ENCODE measurements at places on chromosomes 13 and 19.

DNA sequence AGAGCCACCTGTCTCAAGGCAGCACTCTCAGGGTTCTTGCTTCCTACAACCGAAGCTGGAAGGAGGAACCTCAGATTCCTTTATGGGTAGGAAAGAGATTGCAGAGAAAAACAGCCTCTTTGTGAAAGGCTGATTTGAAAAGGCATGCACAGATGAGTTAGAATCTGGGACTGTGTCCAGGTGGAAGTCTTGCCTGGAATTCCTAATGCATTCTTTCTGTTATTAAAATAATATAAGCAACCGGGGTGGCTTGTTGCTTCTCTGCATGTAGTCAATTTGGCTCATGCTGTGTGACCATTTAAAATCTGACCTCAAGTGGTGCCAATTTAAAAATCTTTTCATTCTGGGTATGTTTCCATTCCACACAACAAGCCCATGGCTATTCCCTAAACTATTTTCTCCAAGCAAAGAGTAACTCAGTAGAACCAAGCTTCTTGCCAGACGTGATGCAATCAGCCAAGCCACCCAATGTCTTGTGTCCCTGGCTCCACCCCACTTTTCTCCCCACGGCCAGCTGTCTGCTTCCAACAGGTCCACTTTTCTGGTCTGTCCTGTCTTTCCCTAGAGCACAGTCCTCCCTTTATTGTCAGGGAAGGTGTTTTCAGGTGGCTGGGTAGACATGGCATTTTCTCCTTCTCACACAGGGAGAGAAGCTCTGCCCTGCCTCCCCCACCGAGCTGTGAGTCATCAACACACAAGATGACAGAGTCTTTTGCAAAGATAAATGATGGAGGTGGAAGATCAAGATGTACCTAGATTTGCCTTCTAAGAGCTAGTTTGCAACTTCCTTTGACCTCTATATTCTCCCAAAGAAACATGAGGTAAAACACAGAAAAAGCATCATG lies 394.3 kb downstream of the FOXO1 start:
- DNase-seq, result peak; percentile 12

GRCh38 chr19:38298821-38299680 lies 5.0 kb upstream of the C19orf33 start:
- DNase-seq, result no peak

DNA sequence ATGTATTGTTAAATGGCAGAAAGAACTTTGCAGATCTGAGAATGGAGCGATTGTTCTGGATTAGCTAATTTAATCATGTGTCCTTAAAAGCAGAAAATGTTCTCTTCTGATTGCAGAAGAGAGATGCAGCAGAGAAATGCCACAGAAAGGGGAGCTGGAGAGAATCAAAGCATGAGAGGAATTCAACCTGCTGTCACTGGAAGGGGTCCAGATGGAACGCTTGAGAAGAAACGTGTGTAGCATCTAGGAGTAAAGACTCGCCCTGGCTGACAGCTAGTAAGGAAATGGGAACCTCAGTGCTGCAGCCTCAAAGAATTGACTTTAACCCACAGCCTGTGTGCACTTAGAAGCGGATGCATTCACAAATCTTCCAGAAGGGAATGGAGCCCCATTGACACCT lies 502.8 kb downstream of the KLF12 start:
- DNase-seq, result no peak

GRCh38 chr19:8922591-8922990 lies 87.6 kb downstream of the MUC16 start:
- no peak for DNase-seq

GRCh38 chr13:68846663-68847062 lies 1261.0 kb upstream of the ATXN8OS start:
- no peak for DNase-seq

- DNase-seq, result no peak
Measured at GRCh38 chr13:101655435-101655834, 203.0 kb downstream of the ITGBL1 start.

DNA sequence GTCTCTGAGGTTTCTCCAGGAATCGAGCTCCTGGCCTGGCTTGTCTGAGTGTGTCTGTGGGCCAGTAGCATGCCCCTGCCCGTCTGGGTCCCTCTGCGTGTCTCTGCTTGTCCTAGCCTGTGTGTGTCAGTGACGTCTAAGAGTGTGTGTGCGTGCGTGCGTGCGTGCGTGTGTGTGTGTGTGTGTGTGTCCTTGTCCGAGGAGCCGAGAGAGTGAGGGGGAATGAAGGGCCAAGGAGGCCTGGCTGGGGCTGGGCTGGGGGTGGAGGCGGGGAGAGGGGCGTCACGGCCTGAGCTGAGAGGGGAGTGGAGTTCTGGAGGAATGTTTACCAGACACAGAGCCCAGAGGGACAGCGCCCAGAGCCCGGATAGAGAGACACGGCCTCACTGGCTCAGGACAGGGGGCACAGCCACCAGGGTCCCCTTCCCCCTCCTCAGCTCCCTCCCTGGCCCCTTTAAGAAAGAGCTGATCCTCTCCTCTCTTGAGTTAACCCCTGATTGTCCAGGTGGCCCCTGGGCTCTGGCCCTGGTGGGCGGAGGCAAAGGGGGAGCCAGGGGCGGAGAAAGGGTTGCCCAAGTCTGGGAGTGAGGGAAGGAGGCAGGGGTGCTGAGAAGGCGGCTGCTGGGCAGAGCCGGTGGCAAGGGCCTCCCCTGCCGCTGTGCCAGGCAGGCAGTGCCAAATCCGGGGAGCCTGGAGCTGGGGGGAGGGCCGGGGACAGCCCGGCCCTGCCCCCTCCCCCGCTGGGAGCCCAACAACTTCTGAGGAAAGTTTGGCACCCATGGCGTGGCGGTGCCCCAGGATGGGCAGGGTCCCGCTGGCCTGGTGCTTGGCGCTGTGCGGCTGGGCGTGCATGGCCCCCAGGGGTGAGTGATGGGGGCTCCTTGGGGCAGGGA lies at the start of gene AXL:
Gene AXL (plus strand): TSS at position 609 of the 893 bp plus-strand sequence. CDS start 170 bp downstream, at position 779.
- DNase-seq, result peak; percentile 87

- no peak for DNase-seq
Measured at GRCh38 chr19:2392366-2392765, 32.3 kb downstream of the TMPRSS9 start.

DNA sequence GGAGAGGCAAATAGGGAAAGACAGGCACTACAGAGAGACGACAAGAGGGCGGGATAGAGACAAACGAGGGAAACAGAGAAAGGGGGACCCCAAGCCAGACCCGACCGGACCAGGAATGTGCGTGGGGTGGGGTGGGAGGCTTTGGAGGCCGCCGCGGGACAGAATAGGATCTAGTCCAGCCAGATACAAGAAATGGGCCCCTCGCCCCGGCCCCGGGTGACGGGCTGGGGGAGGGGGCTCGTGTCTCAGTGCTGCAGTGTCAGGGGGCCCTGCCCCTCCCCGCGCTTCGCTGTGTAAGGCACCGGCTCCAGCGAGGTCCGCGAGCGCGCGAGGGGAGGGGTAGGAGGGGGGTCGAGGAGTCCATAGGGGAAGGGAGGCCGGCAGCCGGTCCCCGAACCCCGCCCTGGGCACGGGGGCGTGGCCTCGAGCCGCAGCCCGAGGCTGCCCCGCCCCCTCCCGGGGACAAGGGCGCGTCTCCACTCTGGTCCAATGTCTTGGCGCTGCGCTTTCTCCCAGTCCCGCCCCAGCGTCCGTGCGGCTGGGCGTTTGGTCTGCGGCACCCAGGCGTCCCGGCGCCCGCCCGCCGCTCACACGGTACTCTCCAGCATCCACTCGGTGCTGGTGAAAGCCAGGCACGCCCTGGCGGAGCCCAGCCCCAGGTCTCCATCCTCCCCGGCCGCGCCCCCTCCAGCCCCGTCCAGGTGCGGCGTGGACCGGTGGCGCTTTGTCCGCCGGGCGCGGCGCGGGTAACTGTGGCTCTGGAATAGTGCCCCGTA lies 11.0 kb downstream of the IFNL1 start:
- no peak for DNase-seq

DNA sequence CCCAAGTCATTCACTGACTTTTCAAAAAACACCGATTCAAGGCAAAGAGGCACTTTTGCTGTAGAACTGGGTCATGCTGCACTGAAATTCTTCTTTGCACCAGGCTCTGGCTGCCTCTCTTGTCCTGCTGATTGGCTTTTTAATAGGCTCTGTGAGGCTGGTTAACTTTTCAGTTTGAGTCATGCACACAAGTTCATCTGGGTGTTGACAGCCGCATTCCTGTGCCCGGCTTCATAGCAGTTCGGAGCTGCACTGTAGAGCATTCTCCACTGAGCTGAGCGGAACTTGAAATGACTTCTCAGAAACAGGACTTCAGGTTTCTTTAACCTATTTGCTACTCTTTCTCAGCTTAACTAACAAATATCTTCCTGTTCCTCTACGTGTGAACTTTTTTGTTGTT lies 978.3 kb downstream of the UQCRFS1 start:
- no peak for DNase-seq

DNA sequence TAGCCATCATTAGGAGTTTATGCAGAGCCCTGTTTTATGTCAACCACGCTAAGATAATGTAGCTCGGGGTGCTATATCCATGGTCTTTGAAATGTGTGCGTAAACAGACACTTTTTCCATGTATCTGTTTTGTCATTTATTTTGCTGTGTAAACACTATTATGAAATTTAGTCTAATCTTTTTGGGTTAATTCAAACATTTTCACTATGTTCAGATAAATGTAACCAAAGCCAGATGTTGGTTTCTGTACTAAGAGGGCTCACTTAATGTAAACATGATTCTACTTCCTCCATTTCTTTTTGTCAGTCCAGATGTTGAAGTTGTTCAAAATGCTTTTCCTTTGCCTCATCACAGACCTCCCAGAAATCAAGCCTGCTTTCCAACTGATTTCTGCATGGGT lies 499.5 kb upstream of the GPC6 start:
- no peak for DNase-seq

Measured in HTR-8/SVneo (cell line).